ENCODE measurements at places on chromosomes 16 and 17.
A peak's percentile ranks its signal among the peaks of the same experiment; 100 is the strongest.

DNA sequence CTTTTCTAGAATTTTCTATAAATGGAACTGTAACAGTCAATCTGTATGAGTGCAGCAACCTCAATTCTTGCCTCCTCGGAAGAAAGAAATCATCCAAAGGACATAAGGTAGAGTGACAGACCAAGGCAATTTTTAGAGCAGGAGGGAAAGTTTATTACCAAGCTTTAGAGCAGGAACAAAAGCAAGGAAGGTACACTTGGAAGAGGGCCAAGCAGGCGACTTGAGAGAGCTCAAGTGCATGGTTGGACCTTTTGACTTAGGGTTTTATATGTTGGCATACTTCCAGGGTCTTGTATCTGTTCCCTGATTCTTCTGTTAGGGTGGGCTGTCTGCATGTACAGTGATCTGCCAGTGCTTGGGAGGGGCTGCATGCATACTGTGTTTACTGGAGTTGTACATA, 50.3 kb downstream of the SCNN1G start:
- no peak for DNase-seq

GRCh38 chr17:60910415-60910814, 232.8 kb downstream of the BCAS3 start:
- DNase-seq, result no peak

GRCh38 chr17:40791111-40791510, 8.6 kb downstream of the KRT28 start:
- no peak for DNase-seq

- no peak for DNase-seq
Measured at GRCh38 chr16:50213939-50214519, 52.3 kb upstream of the ADCY7 start.

- no peak for DNase-seq
Measured at GRCh38 chr16:12188935-12189249, 212.4 kb downstream of the SNX29 start.

DNA sequence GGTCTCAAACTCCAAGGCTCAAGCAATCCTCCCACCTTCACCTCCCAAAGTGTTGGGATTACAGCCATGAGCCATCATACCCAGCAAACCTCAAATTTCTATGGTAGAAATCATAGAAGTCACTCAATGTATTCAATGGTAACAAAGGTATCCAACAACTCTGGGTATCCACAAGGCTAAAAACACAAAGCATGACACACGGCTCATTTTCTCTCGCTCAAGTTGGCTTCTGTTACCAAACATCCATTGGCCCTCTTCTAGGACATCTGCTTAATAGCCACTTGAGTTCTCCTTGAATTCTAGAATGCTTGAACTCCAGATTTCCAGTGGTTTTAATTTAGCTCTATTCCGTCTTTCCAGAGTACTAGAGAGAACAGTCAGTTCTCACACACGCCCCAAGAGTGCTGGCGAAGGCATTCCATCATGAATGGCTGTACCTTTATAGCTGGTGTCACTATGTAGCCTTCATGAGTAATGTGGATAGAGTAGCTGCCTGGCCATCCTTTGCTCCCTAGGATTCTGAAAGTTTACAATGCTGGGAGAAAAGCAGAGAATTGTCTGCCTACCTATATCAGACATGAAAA, 42.6 kb downstream of the SPAG9 start:
- DNase-seq, result no peak

DNA sequence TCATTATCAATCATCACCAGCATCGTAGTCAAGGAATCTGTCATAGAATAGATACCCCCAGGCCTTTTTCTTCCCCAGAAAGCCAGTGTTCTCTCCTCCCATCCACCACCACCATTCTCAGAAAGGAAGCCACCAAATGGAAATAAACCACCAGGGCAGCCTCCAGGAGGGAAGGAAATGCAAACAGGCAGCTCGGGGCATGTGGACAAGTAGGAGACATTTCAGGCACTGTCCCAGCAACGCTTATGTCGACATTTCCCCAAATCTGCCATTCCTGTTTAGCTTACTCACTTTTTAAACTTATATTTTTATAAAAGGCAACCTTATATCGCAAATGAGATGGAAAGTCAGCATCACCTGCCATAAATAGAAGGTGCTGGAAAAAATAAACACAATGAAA, 15.8 kb downstream of the EMP2 start:
- no peak for DNase-seq

- no peak for DNase-seq
Measured at GRCh38 chr16:85952197-85952596, 53.2 kb downstream of the IRF8 start.

- peak; percentile 51 for DNase-seq
Measured at GRCh38 chr16:85428168-85428898, 184.8 kb upstream of the GSE1 start.

GRCh38 chr17:38912221-38912813, 13.1 kb upstream of the LASP1NB start:
- no peak for DNase-seq

DNA sequence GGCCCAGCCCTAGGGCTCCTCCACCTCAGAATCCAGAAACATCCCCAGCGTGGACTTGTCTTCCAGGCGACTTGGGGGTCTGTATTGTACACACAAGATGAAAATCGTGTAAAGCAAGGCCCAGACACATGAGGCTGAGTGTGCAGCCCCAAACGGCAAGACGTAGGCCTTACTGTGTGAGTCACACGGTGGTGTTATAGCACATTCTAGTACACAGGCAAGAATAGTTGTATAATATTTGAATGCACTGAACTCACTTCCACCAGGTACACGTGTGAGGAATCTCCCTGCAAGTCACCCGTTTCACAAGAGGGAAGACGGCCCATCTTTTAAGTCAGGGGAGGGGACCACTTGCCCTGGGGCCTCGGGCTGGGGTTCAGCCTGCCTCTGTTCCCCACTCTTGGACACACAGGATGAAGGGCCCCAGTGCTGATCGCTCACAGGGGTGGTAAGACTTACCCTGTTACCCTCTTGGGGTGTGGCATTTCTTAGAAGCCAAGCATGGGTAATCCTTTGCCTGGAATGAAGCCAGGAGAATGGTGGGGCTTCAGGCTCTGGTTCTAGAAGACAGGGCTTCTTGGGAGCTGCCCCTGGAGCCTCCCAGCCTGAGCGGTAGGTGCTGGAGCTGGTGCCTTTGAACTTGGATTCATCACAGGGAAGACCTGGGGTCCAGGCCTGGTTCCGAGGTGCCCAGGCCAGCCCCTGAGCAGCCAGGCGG, 71.3 kb downstream of the SREBF1 start:
- no peak for DNase-seq

DNA sequence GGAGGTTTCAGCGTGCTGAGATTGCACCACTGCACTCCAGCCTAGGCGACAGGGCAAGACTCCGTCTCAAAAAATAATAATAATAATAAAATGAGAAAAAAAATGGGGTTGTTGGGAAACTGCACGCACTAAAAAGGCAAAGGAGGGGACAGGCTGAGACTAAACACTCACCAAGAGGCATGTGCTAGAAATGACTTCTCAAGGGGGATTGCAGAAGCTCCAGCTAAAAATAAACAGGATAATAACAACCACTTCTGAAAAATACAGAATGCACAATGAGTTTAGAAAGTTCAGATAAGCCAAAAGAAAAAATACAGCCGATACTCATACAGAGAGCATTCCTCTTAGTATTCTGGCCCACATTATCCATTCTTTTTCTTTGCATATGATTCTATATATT, 15.1 kb upstream of the TIMP2 start:
- no peak for DNase-seq

GRCh38 chr16:2155977-2156848, 631 bp downstream of the TRAF7 start:
- DNase-seq, result peak; percentile 16

DNA sequence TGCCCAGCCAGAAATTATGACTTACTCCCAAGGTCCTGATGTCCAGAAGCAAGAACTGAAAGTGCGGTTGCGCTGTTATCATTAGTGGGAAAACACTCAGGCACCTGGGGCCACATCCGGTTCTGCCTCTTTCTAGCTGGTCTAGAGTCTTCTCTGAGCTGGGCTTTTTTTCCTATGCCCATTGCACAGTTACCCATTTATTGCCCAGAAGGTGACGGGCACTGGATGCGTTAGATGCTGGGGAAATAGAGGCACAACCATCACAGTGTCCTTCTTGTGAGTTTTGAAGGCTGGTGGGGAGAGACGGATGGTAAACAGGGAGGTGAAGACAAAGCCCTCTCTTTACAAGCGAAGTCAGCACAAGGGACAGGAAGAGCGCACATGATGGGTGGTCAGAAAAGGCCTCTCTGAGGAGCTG, 37.7 kb downstream of the PLCG2 start:
- DNase-seq, result no peak

DNA sequence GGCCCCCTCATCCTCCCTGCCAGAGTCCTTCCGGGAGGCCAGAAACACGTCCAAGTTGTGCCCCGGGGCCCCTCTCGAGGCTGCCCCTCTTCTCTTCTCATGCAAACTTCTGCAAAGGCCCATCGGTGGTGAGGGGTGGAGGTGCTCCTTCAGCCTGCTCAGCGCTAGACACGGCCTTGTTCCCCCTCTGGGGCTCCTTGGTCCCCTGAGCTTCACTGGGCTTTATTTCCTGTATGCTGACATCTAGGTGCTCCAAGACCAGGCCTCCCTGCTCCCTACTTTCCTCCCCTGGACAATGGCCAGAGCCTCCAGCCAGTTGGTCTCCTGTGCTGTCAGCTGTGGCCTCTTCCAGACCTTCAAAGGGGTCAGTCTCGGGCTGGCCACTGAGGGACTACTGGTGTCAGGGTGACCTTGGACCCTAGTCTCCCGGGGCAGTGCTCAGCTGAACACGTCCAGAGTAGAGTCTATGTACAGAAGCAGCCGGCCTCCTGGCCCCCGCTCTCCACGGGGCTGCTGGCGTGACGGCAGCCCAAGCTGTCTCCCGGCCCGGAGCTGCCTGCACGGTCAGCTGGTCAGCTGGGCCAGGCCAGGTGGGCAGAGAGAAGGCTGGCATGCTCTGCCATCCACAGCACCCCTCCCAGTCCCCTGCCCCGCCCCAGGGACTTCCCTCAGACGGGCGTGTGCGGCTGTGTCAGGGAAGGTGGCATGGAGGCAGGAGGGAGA, 1.7 kb upstream of the PRR35 start:
- DNase-seq, result no peak

DNA sequence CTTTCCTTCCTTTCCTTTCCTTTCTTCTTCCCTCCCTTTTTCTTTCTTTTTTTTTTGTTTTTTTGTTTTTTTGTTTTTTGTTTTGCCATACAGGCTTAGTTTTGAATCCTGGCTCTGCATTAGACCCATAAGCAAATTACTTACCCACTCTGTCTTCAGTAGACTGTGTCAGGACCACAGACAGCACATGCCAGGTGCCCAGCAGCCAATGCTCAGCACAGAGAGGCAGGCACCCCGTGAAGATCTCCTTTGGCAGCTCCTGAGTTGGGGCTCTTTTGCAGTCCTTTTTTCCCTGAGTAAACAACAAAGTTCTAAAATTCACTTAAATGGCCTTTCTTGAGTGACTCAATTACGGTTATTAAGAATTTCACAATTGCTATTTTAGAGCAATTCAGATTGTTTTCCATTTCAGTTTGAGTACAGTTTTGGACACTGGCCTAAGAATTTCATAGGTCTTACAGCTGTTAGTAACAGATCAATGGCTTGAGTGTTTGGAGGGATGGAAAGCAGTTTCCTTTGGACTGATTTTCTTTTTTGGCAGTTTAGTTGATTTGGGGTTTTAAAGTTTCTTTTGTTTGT, 26.2 kb upstream of the SLC5A11 start:
- no peak for DNase-seq

DNA sequence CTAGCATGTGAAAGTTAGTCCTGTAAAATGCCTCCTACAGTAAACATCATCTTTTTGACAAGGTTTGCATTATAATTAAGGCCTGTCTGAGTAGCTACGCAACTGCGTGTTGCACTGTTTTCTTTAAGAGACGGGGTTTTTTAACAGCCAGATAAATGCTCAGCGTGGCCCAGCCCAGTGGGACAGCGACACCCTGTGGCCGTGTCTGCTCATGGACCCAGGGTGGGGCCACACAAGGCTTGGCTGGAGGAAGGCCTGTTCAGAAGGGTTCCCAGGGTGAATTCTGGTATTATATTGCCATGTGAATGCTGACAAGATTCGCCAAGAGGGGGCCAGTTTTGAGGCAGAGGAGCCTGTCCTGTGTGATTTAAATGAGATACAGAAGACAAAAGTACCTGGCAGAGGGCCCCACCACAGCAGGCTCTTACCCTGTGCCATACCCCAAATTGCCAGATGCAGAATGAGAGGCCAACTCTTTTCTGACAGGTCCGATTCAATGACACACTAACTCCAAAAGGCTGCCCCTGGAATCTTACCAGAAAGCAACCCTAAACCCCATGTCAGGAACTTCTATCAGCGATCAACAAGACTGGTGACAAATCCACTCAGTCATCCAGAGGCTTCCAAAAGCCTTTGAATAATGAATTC, 65.9 kb upstream of the IRX6 start:
- DNase-seq, result peak; percentile 43

DNA sequence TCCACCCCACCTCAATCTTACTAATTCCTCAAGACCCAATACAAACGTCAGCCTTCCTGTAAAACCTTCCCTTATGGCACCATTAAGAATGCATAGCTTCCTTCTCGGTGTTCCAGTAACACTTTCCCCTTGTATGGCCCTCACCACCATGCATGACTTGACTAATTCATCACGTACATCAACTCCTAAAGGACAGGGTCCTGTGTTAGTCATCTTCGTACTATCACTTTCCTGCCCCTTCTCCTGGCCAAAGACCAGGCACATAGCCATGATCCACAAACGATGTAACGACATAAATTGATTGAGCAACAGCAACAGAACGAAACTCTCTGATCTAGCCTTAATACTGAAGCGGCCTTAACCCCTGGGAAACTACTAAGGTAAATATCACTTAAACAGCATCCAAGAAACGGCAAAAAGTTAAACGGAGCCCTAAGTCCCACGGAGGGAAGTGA, 612 bp downstream of the PSMD12 start:
- DNase-seq, result no peak

DNA sequence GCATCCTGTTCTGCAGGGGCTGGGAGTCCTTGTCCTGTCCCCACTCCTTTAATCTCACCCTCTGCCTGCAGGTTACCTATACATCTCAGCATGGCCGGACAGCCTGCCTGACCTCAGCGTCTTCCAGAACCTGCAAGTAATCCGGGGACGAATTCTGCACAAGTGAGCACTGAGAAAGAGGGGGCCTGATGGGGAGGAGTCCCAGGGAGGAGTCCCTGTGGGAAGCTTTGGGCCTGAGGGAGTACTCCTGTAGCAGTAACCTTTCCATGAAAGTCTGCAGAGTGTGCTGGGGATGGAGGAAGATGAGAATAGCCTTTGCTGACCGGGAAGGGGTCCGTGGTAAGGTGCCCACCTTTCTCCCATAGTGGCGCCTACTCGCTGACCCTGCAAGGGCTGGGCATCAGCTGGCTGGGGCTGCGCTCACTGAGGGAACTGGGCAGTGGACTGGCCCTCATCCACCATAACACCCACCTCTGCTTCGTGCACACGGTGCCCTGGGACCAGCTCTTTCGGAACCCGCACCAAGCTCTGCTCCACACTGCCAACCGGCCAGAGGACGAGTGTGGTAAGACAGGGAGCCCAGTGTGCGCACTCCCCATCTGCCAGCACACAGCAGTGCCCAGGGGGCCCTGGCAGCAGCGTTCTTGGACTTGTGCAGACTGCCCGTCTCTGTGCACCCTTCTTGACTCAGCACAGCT, 14.8 kb downstream of the MIEN1 start:
- no peak for DNase-seq

GRCh38 chr16:85583491-85584181, 29.5 kb upstream of the GSE1 start:
- DNase-seq, result no peak

GRCh38 chr16:50881331-50881830, 139.5 kb downstream of the CYLD start:
- DNase-seq, result no peak

GRCh38 chr17:2503627-2504026, 8.1 kb downstream of the METTL16 start:
- no peak for DNase-seq
